8988T (cell line): ENCODE measurements at places on chromosomes 12 and 14.

DNA sequence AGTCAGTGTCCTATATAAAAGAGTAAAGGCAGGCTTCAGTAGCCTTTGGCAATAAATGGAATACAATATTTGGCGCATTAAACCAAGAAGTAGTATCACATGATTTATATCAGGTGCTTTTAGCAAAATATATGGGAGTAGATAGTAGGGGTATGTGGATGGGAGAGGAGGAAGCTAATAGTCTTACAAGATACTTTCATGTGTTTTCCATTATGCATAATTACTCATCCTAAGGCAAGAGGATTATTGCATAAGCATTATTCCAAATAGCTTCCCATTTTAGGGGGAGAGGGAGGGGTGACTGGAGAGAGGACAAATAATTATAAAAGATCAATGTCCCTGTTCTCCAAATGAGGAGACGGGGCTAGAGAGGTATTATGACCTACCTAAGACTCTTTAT lies 104.3 kb downstream of the DUSP6 start:
- no peak for DNase-seq

- no peak for DNase-seq
Observed at GRCh38 chr12:132446633-132447326, 43.2 kb upstream of the FBRSL1 start.

- DNase-seq, result no peak
Observed at GRCh38 chr12:111353603-111354295, 15.1 kb downstream of the PHETA1 start.

DNA sequence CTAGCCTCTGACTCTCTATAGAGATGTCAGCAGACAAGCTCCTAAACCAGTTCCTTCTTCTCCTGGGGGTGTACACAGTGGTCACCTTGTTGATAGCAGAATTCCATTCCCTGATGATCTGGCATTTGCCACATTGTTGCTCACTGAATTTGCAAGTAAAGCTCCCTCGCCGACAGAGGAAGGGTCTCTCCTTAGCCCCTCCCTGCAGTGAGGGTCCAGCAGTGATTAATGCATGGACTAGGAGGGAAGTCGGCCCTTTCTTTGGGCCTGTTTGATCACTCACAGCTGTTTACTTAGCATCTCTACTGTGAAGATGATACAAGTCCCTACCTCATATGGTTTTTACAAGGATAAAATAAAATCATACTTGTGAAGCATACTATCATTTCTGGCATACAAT lies 23.3 kb upstream of the APPL2 start:
- DNase-seq, result no peak

DNA sequence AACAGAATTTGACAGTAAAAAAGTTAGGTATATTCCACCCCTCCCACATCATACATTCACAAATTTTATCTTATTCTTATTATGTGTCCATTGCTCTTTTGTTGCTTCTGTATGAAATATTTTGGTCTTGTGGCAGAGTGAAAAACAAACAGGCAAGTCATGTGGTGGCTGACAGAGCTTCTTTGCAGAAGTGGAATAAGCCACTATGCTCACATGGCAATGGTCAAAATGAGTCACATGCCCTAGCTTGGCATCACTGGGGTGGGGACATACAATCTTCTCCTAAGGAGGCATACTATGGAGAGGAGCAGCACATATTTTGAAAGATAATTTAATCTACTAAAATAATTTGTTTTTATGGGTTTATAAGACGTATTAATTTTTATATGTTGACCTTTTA lies 27.7 kb upstream of the CMA1 start:
- no peak for DNase-seq

- no peak for DNase-seq
Observed at GRCh38 chr12:78641837-78642423, 222.6 kb upstream of the SYT1 start.

DNA sequence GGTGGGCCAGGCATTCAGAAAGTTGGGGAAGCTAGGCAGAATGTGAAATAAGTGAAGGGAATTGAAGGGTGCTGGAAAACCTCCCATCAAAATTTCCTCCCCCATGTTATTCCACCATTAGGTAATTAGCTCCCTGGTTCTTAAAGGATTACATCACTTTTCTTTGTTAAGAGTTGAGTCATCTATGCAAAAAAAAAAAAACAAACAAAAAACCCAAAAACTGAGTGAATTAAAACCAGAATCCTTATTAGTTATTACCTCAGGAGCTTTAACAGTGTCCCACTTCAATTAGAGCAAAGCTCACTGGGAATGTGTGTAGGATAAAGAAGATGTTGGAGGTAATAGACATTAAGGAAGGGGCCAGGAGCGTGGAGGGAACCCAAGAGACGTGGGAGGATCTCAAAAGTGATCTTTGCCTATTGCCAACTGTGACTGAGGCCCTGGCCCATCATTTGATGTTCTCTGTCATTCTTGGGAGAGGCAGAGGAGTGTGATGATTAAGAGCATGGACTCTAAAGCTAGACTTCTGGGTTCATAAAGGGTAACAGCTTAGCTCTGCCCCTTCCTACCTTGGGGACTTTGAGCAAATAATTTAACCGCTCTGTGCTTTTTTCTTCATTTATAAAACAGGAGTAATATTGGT lies 364.7 kb downstream of the APAF1 start:
- DNase-seq, result no peak

DNA sequence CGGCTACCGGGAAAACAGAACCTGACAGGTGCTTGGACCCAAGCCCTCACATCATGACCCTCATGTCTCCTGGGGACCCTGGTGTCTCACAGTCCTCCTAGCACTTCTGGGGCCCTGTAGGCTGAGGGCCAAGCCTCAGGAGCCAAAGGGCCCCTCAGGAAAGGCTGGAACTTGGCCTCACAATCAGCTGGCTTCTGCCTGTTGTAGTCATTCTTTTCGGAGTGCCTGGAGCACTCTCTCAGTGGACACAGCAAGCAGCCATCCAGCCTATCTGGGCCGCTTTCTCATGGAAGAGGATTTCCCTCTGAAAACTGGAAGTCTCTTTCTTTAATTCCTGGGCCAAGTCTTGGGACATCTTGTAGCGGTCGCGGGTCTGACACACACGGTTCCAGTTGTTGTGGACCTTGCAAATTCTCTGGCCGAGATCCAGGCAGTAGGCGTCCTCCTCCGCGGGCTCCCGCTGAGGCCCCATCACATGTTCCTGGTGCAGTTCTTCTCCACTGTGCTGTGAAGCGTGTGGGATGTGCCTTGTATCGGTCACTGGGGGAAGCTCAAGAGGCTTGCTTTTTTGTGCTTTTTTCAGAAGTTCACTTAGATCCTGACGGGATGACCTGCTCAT lies 169.3 kb downstream of the EMP1 start:
- DNase-seq, result no peak

DNA sequence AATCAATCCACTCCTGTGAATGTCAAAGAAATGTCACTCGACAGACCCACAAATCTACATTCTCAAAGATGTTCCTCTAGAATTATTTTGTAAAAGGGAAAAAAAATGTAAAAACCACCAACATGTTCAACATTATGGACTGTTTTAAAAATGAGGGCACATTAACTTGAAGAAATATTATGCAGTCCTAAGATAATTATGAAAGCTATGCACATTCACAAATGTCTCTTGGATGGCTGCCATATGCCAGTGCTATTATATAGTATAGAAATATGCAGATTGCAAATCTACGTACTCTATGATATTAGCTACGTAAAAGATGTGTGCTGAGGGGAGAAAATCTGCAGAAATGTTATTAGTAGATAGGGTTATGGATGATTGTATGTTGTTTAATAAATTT lies 334.2 kb downstream of the BMP4 start:
- DNase-seq, result no peak

GRCh38 chr12:50220363-50220995 lies 53.3 kb upstream of the CERS5 start:
- no peak for DNase-seq

DNA sequence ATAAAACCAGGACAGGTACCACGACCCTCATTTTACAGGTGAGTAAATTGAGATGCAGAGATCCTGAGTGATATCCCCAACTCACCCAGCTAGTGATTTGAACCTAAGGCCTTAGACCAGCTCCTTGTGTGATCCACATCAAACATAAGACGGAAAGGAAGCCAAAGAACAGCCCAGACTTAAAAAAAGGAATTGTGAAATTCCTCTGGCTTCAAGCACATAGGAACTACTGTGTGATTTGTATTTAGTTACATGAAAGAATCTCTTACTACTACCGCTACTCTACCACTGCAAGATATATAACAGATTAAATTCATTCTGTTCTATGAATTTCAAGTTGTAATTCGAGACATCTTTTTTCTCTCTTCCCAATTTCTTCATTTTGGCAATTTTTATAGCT lies 10.5 kb downstream of the E2F7 start:
- no peak for DNase-seq

DNA sequence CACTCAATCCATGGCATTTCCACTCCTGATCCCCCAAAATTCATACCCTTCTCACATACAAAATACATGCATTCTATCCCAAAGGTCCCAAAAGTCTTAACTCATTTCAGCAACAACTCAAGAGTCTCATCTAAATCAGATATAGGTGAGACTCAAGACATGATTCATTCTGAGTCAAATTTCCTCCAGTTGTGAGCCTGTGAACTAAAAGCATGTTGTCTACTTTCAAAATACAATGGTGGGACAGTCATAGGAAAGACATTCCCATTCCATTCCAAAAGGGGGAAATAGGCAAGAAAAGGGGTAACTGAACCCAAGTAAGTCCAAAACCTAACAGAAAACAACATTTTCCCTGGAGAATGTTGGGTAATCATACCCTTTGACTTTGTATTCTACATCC lies 103.3 kb downstream of the C12orf75 start:
- no peak for DNase-seq

DNA sequence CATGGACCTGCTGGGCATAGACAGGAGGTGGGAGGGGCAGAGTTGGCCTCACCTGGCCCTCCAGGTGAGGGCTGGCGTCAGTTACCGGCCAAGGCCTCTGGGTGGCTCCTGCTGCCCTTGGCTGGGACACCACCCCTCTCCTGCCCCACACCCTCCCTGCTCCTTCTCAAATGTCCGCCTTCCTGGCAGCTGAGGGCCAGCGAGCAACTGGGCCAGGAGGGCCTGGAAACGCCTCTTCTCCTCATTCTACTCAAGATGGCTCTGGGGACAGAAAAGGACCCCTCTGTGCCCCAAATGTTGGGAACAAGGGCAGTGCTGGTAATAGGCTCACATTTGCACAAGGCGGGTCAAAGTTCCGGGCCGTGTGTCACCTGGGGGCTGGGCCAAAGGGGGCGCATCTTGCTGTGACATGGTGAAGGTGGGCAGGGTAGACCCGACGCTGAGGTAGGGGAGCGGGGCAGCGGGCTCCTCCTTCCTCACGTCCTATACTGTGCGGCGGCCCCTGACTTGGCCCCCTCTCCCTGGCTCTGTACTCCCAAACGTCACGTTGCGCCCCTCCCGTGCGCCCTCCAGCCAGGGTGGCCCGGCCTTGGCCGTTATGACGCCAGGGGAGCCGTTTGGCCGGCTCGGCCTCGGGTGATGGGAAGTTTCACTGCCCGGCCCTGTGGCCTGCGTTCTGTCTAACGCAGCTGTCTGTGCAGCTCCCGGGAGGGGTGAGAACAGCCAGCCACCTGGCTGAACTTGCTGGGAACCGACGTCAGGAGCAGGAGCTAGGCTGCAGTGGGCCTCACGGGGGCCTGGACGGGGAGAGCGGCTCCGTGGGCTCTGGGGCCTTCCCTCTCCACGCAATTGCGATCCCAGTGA lies 18.0 kb upstream of the DLK1 start:
- DNase-seq, result no peak

GRCh38 chr12:34406996-34407300 lies 384.7 kb downstream of the ALG10 start:
- DNase-seq, result no peak

DNA sequence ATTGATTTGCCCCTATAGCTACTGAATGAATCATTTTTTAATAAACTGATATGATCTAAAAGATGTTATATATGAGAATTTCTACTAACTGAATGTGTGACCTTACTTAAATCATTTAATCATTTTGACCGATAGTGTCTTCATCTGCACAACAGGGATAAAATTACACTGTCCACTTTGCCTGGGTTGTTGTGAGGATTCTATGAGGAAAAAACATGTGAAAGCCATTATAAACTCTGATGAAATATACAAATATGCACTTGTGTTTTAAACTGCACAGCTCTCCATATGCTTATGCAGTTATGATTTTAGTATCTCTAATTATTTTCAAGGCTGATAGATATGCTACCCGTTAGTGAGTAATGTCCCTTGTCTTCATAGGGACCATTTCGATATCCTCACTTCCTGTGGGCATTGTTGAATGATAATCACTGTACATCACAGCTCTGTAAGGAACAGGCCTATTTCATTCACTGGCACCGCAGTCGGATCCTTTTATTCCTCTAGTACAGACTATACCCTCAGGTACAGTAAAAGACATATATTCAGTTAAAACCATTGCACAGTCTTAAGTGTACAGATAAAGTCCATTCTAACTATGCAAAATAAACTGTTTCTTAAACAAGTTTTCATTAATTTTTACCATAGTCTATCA lies 88.7 kb upstream of the RAP1B start:
- no peak for DNase-seq

GRCh38 chr12:99138393-99138792 lies 493.3 kb downstream of the APAF1 start:
- DNase-seq, result no peak

DNA sequence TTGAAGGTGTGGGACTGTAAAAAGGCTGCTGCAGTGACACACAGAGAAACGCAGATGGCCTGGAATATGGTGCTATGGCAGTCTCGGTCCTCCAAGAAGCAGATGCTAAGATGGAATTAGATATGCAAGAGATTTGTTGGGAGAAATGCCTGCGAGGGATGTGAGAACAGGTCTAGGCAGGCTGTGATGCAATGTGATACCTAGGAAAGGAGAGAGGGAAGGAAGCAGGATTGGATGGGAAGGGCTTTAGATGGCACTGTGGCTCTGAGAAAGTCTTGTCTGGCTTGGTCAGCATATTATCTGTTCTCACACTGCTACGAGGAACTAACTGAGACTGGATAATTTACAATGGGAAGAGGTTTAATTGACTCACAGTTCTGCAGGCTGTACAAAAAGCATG lies 374.4 kb downstream of the BCAT1 start:
- DNase-seq, result no peak

DNA sequence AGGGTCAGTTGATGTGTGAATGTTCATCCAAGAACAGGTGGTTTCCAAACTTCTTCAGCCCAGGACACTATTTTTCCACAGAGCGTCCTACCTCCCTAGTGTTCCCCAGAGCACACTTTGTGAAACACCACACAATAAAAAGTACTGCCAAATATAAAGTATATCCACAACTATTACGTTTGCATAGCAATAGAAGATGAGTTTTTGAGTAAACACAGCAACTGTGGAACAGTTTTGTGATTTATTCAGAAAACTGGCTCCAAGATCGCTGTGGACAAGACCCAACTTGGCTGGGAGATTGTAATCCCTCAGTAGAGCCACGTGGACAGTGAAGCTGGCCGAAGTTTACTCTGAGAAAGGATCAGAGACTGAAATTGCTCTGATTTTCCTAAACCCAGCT lies 14.5 kb upstream of the MAP1LC3B2 start:
- DNase-seq, result no peak

DNA sequence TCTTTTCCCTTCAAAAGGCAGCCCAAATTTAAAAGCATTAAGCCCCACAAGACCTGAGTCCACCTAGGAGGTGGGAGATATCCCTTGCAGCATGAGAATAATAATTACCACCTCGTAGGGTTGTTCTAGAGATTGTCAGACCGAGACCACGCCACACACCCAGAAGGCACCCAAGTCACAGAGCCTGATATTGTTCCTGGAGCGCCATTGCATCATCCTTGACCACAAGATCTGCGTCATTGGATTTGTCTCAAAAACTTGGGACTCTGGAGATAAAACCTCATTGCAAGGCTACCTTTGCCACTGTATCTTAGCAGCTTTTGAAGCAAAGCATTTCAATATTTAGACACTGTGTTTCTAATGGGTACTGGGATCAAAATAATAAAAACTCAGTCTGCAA lies 29.4 kb upstream of the PPP2R5C start:
- no peak for DNase-seq
